ENCODE measurements at places on chromosomes 1 and 21.

GRCh38 chr1:100443811-100444571 is 91.7 kb downstream of the CDC14A start:
- no peak for DNase-seq

DNA sequence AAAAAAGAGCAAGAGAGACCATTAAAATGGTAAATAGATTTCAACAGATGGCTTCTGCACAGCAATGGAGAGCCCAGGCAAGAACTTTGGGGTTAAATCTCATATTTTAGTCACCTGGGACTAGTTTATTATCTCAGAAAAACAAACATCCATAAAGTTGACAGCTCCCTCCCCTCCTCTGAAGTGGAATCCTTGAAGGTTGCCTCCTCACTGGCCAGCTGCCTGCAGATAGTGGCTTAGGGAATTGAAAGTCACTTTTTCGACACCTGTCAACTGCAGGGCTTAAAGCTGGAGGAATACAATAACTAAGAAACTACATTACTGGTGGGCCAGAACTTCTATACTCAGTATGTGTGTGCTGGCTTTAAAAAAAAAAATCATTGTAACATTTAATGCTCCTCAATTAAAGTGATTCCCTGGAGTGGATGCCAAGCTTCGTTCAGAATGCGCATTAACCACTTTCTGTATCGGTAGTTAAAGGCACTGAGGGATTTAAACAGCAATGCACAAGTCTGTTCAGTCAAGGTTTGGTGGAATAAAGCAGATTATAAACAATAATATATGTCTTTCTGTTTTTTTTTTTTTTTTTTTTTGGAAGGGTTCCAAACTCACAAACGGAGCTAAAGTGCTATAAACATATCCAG is 52.5 kb downstream of the LHX4 start:
- DNase-seq = peak; percentile 17

GRCh38 chr1:32636914-32637645 is 13.3 kb downstream of the ZBTB8OS start:
- no peak for DNase-seq

GRCh38 chr1:10068605-10069294 is 36.0 kb downstream of the UBE4B start:
- DNase-seq = no peak

DNA sequence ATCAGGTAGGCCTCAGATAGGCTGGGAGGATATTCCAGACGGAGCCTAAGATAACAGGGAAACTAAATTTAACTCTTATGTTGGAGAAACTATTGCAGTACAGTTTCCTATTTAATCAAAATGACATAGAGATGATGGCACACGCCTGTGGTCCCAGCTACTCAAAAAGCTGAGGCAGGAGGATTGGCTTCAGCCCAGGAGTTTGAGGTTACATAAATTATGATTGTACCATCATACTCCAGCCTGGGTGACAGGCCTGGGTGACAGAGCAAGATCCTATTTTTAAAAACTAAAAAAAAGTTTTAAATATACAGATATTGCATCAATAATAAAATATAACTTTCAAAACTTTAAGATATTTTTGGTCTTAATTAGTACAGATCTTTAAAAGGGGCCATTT is 25.2 kb upstream of the TAL1 start:
- no peak for DNase-seq

GRCh38 chr1:219472596-219472995 is 140.3 kb downstream of the ZC3H11B start:
- no peak for DNase-seq

GRCh38 chr1:72780212-72780611 is 497.9 kb upstream of the NEGR1 start:
- no peak for DNase-seq

GRCh38 chr21:37620401-37620800 is 253.8 kb downstream of the DYRK1A start:
- DNase-seq = no peak

- no peak for DNase-seq
Measured at GRCh38 chr1:202073206-202073605, 49.5 kb upstream of the GPR37L1 start.

- no peak for DNase-seq
Measured at GRCh38 chr1:38045401-38046332, 926 bp downstream of the POU3F1 start.

DNA sequence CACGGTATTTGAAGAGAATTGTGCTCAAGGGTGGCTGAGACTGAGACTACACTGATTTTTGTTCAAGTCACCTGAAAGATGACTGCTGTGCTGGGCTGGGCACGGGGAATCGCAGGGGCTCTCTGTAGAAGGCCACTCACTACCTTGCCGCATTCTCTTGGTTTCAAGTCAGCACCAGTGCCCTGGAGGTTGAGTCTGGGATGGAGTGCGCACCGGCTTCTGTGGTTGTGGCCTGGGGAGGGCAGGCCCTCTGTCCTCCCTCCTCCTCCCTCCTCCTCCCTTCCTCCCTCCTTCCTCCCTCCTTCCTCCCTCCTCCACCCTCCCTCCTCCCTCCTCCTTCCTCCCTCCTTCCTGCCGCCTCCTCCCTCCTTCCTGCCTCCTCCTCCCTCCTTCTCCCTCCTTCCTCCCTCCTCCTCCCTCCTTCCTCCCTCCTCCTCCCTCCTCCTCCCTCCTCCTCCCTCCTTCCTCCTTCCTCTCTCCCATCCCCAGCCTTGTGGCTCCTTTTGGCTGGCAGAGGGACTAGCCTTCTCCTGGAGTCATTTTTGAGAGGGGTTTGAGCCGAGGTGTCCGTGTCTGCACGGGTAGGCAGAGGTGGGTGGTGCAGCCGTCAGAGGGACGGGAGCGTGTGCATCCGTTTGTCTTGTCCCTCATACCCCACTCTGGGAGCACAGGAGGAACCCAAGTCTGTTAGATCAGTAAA is 9.5 kb downstream of the RER1 start:
- DNase-seq = no peak

GRCh38 chr1:113653741-113654140 is 105.5 kb downstream of the PHTF1 start:
- no peak for DNase-seq

DNA sequence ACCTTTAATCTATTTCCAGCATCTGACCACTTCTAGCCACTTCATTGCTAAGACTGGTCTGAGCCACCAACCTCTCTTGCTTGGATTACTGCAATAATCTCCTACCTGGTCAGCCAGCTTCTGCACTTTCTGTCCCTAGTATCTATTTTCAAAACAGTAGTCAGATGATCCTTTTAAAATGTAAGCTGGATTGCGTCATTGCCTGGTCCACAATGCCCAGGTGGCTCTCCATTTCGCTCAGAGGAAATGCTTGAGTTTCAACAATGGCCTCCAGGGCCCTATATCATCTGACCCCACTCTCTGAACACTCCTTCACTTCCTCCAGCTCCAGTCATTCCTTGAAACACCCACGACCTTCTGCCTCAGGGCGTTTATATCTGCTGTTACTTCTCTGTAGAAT is 2.3 kb downstream of the FYB2 start:
- no peak for DNase-seq

DNA sequence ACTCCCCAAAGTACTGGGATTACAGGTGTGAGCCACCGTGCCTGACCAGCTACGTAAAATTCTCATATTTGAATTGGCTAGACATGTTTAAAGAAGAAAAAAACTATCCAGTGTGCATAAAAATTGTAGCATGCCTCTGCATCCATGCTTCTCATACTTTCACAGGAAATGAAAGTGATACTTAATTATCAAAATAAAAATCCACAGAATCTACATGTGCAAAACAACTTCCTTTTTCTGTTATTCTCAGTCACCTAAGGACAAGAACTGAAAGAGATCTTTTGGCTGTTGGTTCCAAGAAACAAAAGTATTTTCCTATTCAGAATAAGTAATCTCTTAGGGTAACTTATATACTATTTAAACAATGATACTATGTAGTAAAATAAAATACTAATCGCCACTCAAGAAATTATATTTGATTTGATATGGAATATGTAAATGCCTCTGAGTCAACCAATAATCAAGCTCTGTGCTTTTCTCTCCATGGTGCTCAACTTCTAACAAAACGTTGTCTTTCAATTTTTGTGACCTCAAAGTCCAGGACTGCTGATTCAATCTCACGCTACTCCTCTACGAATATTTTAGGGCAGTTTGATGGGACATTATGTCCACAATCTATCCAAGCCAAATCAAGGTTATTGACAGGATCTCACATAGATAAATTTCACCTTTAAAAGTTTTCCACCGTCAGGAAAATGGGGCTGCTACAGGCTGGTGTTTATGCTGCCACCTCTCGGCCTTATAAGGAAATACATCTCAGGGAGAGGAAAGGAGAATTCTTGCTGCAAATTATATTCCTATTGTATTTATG is 102.7 kb downstream of the ZNF281 start:
- DNase-seq = peak; percentile 56

DNA sequence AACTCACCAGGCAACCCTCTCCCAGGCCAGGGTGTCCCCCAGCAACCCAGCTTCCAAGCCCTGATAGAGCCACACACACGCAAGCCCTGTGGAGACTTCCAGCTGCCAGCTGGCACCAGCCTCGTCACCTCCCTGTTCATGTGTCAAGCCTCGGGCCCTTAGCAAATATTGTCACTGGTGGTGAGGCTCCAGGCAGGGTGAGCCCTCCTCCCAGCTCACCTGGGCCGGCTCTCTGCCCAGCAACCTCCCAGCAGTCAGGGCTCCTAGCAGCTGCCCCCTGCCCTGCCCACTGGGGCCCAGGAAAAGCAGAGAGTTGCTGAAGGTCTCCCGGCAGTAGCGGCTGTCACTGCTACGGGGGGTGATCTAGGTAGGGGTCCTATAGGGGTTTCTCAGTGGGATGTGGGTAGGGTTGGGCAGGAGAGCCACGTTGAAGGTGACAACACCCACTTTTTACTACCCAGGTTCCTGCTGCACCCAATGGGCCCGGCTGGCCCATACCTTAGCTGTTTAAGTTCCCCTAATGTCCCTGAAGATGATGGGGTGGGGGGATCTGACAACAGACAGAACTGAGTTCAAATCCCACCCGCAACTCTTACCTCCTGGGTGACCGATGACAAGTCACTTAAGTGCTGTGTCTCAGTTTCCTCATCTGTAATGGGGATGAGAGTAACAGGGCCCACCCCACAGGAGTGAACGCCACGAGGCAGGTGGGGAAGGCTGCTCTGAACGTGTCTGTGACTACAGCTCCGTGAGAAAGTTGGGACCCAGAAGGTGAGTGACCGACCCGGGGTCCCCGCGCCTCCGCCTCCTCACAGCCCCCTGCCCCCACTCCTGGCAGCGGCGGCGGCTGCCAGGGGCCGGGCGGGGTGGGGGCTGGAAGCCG is 678 bp downstream of the TTC39A start:
- DNase-seq = peak; percentile 9

DNA sequence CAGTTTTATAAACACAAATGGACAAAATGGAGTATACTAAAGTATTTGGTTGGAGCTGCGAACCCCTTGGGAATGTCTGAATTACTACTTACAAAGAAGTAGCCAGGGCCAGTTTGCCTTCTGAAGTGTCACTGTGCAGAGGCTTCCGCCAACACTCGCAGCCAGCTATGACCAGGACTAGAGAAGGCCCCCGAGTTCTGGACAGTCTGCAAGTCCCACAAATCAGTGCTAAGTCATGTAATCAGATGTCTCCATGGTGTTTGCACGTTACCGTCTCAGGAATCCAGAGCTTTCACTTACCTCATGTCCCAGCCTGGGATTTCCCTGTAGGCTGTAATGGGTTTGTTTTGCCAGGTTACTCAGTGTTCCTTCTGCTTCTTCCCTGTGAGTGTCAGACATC is 106.6 kb upstream of the SPAG17 start:
- no peak for DNase-seq

DNA sequence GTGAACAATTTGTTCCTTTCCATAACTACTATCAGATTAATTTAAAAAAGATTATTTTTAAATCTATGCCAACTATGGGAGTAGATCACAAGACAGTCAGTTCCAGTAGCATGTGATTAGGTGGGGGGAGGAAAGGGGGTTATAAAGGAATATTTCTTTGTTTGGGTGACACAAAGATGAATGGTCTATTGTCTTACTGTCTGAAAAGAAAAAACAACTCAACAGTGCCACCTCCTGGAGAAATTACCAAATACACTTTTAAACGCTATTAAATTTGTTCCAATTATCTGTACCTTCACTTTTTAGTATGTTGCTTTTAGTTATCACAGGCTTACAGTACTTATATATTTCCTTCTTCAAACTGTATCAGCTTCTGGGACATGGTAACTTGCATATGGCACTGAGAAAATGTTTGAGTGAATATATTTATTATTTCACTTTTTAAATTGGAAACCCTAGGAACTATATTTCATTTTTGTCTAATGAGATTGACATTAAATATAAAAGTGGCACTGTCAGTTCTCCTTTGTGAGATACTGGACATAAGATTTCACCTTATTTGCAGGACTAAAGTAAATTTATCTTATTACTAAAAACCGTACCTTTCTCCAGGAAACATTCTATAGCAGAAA is 1.7 kb upstream of the SORT1 start:
- peak; percentile 81 for DNase-seq

DNA sequence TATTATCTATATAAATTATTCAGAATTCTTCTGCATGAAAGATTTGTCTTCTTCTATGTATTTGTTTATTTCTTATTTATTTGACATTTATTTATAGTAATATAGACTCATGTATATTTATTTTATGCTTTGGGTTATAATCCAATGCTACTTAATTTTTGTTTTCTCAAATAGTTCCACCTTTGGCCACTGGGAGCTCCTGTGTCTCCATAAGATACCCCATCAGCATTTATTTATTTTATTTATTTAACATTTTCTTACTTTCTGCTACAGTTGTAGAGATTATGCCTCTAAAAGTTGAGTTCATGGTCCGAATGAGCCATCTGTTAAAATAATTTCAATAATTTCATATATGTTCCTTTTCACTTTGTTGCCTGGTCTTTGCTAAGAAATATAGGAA is 289.4 kb downstream of the ADGRL2 start:
- DNase-seq = no peak

DNA sequence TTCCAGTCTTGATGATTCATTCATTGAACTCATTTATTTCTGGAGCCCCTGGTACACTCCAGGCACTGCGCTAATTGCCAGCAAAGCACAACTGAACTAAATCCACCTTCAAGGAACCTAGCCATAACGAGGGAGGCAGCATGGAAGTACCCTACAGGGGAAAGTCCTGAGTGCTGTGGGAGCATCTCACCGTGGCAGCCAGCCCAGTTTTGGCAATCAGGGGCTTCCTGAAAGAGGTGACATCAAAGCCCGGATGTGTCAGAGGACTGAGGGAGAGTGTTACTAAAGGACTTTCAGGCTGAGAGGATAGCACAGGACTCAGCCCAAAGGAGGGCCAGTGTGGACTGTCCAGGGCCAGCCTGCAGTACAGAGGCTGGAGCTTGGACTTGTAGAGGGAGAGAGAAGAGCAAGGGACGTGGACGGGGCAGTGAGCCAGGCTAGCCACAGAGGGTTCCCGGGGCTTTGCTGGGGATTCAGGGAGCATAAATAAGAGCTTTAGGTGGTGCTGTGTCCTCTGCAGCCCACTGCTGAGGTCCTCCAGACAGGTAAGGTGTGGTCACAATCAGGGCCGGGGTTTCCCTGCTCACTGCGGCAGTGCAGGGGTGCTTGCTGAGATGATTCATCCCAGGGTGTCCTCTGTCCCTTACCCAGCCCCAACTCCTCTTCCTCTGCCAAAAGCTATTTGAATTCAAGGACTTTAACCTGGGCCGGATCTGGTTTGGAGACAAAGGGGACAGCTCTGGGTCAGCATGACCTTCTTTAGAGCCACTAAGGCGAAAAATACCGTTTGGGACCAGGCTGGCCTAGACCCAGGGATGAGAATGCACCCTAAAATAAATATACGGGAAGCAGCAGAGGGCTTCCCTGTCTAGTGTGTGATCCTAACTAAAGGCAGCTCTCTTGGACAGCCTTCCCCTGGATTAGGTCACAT is 128.3 kb downstream of the EDEM3 start:
- DNase-seq = no peak

- no peak for DNase-seq
Measured at GRCh38 chr1:174480324-174480723, 32.6 kb downstream of the GPR52 start.

Measured in NCI-H1694 treated with DMSO at 0.1 percent for 48 hours (cell line).